AG09309 (cell line): ENCODE measurements at places on chromosomes 16 and 17.

- DNase-seq: no peak
Measured at GRCh38 chr16:66925322-66925840, at the start of gene RRAD. TSS of gene RRAD (minus strand) at chr16:66925535. CDS start at chr16:66925179, 356 bp downstream.

DNA sequence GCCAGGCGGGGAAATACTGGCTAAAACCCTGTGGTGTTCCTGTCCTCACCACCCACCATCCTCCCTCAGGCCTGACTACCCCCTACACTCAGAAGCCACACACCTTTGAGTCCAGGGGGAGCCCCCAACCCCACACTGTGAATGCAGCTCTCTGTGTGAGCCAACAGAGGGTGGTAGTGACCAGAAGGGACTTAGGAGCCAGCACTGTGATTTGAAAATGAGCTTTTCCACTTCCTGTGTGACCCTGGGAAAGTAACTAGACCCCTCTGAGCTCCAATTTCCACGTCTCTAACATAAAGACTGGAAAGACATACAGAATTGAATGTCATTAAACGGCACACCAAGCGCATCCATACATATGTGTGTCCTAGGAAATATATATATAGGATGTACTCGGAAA lies 58.7 kb downstream of the SDK2 start:
- DNase-seq: no peak

- DNase-seq: no peak
Measured at GRCh38 chr17:6570731-6571451, 14.5 kb upstream of the PITPNM3 start.

GRCh38 chr16:51119556-51119955 lies 31.5 kb downstream of the SALL1 start:
- peak; percentile 7 for DNase-seq

DNA sequence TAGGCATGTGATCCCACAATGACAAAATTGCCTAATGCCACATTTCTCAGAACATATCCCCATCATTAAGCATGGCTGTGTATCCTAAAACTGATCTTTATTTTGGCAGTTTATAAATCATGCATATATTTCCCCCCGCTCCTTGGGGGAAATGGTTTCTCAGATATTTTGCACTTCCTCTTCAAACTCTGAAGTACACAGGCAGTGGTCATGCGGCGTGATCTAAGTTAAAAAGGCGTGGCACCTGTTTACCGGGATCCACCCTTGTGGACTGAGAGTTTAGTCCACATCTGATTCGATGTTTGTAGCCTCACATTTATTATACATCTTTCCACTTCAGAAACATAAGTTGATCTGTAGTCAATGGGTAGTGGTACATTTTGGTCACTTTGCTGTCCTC lies 51.4 kb downstream of the USP10 start:
- DNase-seq: no peak

- DNase-seq: no peak
Measured at GRCh38 chr17:42180411-42180921, 476 bp downstream of the KCNH4 start.

DNA sequence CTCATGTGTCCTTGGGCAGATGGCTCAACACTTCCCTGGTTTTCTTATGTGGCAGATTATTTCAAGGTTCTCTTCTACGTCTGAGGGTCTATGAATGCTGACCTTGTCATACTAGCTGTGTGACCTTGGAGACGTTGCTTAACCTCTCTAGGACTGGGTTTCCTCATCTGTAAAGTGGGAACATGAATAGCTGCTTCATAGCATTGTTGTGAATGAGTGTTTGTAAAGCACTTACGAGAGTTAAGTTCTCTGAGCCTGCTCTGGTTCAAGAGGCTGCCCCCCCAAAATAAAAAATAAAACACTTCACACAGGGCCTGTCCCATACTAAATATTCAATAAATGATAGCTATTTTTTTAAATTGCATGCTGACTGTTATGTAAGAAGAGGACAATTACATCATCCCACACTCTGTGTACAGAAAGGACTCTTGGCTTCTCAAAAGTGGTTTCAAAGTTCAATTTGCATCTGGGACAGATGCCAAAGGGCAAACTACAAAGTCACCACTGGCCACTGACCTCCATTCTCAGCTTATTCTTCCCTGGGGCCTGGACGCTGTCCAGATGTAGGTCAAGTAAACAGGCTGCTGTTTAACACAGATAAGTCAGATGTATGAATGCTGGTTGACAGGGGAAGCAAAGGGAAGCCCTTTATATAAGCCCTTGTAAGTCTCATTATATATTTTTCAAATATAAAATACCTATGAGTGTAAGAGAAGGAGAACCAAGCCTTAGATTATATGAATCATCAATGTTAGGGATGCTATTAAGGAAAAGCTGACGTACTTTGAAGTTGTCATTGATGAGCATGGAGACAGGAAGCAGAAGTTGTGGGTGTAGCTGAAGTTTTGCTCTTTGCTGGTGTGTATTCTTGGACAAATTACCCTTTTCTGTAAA lies 15.4 kb upstream of the NDEL1 start:
- peak; percentile 17 for DNase-seq

DNA sequence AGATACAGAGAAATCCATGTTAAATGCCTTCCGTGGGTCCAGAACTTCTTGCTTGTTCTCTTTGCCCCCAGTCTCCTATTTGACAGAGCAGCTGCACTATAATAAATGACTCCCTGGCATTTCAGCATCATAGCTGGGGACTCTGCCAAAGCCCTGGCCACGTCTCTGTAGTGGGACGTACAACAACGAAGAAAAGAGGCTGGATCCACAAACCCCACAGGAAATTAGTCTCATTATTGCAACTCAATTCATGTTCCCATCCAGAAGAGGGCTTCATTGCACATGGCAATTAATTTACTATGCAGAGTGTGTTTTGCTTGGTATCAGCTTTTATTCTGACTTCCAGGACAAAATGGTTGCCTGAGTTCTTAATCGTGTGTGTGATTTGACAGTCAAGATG lies 121.3 kb downstream of the CDH13 start:
- peak; percentile 42 for DNase-seq

DNA sequence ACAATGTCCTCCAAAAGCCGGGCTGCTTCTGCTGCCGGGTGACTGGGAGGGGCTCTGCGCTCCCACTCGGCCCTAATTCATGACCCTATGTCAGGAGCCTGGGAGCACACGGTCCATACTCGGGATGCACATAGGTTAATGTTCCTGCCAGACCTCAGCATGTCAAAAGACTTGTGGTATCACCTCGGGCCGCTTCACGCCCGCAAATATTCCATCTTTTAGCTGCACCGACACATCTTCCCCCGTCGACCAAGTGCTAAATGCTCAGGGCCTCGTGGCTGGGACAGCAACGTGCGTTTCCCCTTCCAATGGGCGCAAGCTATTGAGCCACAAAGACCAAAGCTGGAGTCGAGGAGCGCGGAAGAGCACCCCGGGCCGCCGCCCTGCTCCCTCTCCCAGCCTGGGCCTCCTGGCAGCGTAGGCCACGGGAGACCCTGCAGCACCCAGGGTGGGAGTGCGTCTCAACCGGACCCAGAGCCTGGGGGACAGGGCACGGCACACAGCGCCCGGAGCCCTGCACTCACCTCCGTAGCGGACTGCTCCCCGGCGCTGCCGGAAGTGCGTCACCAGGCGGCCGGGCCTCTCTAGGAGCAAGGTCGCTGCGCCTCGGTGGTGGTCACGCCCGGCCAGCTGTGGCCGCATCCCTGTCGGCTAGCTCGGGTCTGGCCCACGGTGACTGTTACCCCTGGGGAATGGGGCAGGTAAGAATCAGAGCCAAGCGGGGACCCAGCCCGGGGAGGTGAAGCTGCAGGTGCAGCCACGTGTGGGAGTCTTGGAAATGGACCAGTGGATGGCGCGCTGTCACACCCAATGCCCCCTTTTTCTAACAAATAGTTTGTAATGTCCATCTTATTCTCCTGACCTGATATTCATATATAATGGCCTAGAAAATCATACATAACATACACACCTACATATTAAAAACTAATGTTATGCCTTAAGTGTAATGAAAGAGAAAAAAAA lies at the start of gene ZNF23:
Gene ZNF23 (minus strand): TSS at position 562 of the 963 bp plus-strand sequence. CDS start 5,451 bp downstream, outside the sequence.
- no peak for DNase-seq

DNA sequence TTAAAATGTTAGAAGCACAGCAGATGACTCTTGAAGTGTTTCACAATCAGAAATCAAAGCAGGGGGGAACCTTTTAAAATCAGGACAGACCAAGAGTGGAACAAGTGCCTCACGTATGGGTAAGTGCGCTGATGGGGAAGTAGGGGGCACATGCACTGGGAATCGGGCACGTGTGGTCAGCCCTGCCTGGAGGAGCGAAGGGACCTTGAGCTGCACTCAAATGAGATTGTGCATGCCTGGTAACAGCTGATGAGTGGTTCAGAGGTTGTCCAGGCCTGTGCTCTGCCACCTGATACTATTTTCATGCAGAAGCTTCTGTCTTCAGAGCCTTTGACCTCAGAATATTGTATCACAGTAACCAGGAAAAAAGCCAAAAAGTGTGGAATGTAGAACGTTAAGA lies 13.7 kb upstream of the XYLT2 start:
- no peak for DNase-seq

DNA sequence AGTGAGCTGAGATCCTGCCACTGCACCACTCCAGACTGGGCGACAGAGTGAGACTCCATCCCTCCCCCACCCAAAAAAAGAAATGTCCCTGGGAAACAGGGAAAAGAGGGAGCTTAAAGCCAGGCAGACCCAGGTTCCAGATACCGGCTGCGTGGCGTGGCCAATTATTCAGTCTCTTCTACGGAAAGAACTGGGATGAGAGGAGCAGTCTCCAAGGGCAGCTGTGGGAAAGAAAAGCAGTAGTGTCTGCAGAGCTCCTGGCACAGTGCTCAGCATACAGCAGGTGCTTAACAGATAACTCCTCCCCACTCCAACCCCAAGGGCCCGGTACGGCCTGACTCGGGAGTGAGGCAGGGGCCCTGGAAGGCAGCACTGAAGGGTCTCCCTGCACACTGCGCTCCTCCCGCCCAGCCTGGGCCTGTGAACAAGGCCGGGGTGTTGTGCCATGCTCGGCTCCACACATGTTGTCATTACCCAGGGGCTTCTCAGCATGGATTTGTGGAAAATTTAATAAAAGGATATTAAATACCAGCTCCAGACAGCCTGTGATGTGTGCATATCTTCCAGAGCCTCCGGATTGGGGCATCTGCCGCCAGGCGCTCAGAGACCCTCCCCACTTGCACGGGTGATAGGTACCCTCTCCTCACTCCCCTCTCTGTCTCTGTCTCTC lies 17.6 kb upstream of the SPPL2C start:
- no peak for DNase-seq

DNA sequence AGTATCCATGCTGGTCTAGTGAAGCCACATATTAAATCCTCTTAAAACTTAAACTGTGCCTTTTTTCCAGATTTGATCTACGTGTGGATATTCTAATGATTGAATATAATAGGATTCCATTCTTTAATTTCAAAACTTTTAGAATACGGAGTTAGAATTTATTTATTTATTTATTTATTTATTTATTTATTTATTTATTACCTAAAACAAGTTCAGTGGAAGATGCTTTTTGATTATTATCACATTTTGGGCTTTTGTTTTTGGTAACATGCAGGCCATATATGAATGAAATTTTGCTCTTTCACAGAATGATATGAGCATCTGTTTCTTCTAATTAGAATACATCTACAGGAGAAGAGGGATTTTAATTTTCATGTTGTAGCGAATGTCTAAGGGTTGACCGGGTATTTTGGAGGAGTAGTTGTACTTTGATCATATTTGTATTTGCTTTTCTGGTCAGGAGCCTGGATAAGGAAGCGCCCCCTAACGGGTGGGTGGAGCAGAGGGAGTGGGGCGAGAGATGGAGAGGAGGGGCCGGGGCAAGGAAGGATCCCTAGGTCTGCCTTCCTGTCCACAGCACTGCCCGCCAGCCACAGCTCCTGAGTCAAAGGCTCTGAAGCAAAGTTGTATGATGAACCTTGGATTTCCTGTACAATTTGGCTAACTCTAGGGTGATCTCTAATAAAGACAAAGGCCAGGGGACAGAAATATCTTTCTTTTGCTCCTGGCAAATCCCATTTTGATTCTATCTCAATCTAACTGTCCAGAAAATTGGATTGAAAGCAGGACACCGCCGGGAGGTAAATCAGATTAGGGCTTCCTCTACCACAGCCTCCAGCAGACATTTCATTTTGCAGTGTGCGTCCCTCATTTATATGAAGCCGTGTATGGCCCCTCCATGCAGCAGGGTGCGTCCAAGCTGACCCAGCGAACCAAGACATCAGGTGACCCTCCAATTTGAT lies 149.1 kb downstream of the PRKCA start:
- DNase-seq: no peak

GRCh38 chr17:31857920-31858641 lies 963 bp downstream of the COPRS start:
- no peak for DNase-seq

- peak; percentile 42 for DNase-seq
Measured at GRCh38 chr16:82152641-82153112, 17.3 kb downstream of the MPHOSPH6 start.

DNA sequence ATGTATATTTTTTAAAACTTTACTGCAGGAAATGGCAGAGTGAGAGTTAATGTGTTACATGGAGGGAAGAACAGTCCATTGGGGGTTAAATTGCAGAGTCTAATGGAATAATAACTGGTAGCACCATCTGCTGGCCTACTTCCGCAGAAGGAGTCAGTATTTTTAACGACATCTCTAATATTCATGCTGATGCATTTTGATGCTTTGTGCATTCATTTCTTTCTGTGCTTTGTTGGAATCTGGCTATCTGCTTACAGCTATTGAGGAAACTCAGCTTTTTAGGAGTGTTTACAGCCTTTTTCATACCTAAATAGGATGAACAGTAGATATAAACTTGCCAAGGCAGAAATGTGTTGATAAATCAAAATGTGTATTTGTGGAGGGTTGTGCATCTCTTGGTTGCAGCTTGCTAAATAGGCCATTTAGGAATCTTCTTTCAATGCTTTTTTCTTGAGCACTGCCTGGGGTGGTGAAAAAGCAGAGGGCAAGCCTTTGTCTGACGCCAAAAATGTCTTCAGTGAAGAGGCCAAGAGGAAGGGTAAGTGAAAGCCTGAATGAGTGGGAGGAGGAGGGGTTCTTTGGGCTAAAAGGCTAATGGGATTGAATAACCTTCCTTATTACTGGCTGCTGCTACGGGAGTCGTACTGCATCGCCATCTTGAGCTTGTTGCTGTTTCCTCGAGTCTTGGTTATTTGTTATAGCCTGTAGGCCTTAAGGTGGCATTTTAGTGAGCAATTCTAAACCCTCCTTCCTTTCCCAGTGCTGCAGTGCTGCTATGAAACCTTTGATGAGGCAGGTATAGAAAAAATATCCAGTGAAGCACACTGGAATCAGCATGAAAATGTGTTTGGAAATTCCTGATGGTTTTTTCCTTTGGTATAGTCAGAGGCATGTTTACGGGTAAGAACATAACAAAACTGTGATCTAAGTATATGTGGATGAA lies 153.3 kb downstream of the CHD9 start:
- peak; percentile 41 for DNase-seq

GRCh38 chr17:6232732-6233101 lies 162.5 kb downstream of the WSCD1 start:
- DNase-seq: no peak

DNA sequence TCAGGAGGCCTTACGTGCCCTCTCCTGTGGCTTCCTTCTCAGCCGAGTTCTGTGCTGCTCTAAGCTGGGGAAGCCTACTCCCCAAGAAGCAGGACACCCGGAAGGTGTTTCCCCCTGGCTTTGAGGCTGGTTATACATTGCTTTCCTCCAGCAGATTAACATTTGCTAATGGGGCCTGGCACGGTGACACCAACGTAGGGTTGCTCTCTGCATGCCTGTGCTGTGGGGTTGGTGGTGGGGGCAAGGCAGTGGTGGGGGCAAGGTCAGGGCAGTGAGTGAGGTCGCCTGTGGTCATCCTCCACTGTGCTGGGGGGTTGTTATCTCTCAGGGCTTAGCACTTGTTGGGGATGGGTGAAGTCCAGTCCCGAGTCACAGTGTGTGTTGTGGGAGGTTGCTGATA lies 4.2 kb downstream of the USP6 start:
- DNase-seq: no peak
